Activated CD4-positive, alpha-beta T cell treated with anti-CD3 and anti-CD28 coated beads, Interleukin-2, amount 50 U/mL, for 4 hours (primary cell): ENCODE measurements at places on chromosomes 11 and 22.

GRCh38 chr11:84909740-84910139 lies 717.4 kb downstream of the DLG2 start:
- DNase-seq, result no peak

DNA sequence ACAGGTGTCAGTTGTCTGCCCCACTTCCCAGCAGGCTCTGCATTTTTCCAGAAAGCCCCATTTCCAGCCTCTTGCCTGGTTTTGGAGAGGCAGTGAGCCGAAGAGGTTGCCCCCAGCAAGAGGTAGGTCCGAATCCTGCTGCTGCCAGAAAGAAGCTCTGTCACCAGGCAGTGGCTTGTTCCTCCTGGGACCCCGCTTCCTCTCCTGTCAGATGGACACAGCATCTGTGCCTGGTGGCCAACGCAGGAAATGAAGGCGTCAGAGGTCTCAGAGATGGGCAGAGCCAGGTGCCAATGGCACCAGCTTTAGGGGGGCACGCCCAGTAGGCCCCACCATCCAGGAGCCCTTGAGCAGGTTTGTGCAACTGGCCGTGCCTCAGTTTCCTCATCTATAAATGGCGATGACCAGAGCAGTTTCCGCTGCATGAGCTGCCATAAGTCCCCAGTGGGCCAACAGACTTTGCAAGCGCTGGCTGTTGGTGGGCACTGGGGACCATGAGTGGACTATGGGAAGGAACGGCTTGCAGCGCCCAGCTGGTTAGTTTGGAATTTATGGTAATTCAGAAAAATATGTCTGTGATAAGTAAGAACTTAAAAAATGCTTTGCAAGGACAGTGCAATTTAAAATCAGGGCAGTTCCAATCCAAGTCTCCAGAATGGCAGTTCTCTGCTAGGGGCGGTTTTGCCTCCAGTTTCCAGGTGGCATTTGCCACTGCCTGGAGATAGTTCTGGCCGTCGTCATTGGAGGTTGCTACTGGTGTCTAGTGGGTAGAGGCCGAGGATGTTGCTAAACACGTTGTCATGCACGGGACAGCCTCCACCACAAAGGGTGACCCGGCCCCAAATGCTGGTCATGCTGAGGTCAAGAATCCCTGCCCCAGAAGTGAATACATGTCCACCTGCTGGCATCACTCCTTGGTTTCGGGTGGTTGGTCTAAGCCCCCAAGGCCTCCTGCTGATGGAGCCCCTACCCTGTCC lies 2.3 kb upstream of the OSBPL5 start:
- DNase-seq, result no peak

- DNase-seq, result no peak
Observed at GRCh38 chr11:34758262-34758661, 137.4 kb downstream of the EHF start.

DNA sequence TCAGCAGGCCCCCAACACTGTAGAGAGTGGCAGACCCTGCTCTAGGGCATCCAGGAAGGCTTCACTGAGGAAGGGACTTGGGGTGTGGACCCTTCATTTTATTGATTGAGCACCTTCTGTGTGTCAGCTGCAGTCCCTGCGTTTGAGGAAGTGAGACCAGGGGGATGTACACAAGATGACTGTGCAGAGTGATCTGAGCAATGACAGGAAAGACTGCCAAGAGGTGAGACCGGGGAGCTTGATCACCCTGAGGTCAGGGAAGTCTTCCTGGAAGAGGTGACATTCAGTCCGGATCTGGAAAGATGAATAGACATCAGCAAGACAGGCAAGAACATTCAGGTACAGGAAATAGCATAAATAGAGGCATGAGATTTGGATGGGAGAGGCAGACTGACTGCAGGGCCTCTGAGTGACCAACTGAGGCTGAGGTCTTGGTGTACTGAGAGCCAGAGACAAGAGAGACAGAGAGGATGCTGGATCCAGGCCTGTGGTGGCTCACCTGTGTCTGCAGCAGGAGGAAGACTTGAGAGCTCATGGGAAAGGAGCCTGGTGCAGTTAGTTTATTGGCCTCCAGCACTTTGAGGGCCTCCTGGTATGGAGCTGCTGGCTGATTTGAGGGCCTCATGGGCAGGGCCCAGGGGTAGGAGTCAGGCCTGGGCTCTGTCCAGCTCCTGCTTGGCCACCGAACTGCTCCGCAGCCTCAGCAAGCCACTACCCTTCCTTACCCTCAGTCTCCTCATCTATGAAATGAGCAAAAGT lies 5.2 kb downstream of the DGAT2 start:
- DNase-seq, result no peak

GRCh38 chr22:33766091-33766490 lies 154.2 kb downstream of the LARGE1 start:
- DNase-seq, result no peak

- peak; percentile 6 for DNase-seq
Observed at GRCh38 chr22:44351685-44352377, 39.1 kb upstream of the SHISAL1 start.

- no peak for DNase-seq
Observed at GRCh38 chr22:23511627-23512347, 68.3 kb downstream of the IGLL1 start.

DNA sequence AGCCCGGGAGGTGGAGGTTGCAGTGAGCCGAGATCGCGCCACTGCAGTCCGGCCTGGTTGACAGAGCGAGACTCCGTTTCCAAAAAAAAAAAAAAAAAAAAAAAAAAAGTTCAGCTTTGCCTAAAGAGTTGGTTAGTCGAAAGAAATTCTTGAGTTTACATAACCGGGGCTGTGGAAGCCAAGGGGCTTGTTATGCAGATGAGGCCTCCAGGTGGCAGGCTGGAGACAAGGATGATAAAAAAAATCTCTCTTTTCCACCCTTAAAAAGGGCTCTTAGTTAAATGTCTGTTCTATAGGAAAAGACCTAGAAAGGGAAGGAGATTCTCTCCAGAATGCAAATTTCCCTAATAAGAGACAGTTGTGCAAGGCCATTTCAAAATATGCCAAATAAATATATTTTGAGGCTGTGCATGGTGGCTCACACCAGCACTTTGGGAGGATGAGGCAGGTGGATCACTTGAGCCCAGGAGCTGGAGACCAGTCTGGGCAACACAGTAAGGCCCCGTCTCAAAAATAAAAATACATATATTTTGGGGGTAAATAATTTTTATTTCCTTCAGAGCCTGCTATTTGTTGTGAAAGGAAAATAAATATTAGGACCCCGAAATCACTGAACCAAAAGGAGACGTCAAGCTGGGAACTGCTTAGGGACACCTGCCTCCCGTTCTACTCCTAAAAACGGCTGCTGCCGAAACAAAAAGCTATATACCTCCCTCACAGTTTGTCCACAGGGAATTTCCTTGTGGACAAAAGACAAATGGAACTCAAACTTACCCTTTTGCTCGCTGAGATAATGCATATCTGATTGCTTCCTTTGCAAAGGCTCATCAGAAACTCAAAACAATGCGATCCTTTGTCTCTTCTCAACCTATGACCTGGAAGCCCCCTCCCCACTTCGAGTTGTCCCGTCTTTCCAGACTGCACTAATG lies 2.4 kb upstream of the IFITM2 start:
- DNase-seq, result peak; percentile 65

DNA sequence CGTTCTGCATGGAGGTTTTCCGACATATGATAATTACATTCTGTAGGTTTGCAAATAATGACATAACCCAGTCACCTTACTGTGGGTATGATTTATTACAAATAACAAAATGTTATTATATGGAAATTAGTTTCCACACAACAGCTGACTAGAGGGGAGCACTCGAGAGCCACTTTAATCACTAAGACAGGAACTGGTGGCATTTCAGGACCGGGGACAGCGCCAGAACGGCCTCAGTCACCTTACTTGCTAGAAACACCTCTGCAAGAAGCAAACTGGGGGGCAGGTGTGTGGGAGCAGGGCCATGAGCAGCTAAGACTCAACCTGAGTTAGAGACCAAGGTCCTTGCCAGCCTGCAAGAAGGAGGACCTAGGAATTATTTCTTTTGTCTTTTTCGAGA lies 199.9 kb downstream of the DSCAML1 start:
- peak; percentile 10 for DNase-seq
